Thoracic aorta (tissue), 2 donors: ENCODE measurements at places on chromosomes 7 and 10.

- DNase-seq: no peak
Observed at GRCh38 chr10:33229949-33230267, 104.6 kb downstream of the NRP1 start.

- DNase-seq: no peak
Observed at GRCh38 chr10:18497806-18498369, 153.5 kb downstream of the NSUN6 start.

- DNase-seq: no peak
Observed at GRCh38 chr10:123149568-123150270, 1.8 kb downstream of the HMX2 start.

- DNase-seq: no peak
Observed at GRCh38 chr7:149561072-149561471, 63.5 kb upstream of the ZNF746 start.

DNA sequence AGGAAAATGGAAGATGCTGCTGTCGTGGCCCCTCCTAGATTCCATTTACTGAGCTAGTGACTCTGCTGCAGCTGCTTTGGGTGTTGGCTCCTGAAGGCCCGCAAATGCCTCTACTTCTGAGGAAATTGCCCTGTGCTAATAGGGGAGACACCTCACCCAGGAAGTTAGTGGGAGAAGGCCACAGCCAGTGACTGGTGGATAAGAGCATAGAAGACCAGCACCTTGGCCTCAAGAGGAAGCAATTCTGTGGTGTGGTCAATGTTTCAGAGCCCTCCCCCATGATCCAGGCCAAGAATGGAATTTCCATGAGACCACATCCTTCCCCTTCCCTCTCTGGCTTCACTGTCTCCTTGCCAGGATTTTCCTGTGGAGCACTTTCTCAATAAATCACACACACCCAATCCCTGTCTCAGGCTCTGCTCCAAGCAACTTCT, 25.0 kb upstream of the FZD1 start:
- no peak for DNase-seq

DNA sequence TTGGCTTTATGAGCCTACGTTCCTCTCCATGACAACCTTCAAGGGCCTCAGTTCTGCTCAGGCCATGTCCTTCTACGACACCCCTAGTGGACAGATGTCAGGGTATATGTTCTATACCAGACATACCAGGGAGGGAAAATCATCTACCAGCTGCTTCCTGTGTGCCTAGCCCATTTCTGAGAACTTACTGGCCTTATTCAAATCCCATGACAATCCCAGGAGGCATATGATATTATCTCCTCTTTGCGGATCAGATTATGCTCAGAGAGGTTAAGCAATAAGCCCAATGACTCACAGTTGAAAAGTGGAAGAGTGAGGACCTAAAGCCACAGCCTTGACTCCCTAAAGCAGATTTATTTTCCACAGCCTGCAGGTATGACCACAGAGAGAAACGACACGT, 139.3 kb downstream of the GLI3 start:
- no peak for DNase-seq

GRCh38 chr10:43078175-43078985, 1.5 kb downstream of the RET start:
- no peak for DNase-seq
